ENCODE measurements at places on chromosomes 4 and X.

- H3K27me3 ChIP-seq, result no peaks in the 10 kb centered on the region
- H3K4me3 ChIP-seq, result no peak overlapping the region
- no peak overlapping the region for H3K27ac ChIP-seq
- no peaks in the 10 kb centered on the region for H3K4me1 ChIP-seq
- no peak for DNase-seq
These were observed 79.5 kb downstream of the SPRY1 start for GRCh38 chr4:123476089-123476488.

- H3K4me3 ChIP-seq, result no peak overlapping the region
- H3K4me1 ChIP-seq, result no peaks in the 10 kb centered on the region
- H3K36me3 ChIP-seq, result no peaks in the 10 kb centered on the region
- no peak overlapping the region for H3K27ac ChIP-seq
- H3K27me3 ChIP-seq, result no peaks in the 10 kb centered on the region
- no peak for DNase-seq
These were observed 20.1 kb upstream of the CXCR3 start for GRCh38 chrX:71638409-71638808.

DNA sequence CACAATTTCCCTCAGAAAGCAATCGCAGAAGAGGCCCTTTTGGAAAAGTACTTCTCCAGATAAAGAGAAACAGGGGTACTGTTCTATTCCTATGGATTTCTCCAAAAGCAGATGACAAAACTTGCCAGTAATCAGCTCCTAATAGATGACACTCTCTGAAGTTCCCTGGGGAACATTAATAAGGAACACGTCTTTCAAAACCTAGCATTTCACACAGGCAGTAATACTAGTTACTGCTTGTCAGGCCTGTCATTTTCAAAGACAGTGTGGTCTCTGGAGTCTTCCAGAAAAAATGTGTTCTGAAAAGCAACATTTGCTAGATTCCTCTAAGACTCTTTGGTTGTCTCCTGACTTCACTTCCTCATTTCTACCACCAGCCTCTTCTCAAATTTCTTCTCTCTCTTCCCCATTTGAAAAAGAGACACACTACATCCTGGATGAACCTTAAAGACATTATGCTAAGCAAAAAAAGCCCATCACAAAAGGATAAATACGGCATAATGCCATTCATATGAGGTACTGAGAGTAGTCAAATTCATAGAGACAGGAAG is 47.3 kb downstream of the CHRDL1 start:
- no peak overlapping the region for H3K27ac ChIP-seq
- no peaks in the 10 kb centered on the region for H3K27me3 ChIP-seq
- H3K4me1 ChIP-seq, result no peaks in the 10 kb centered on the region
- H3K4me3 ChIP-seq, result no peak overlapping the region

GRCh38 chr4:110799211-110799610 is 176.3 kb upstream of the PITX2 start:
- no peaks in the 10 kb centered on the region for H3K27me3 ChIP-seq
- H3K27ac ChIP-seq, result no peak overlapping the region
- DNase-seq, result no peak

GRCh38 chrX:100743009-100743607 is 11.2 kb upstream of the SYTL4 start:
- no peak overlapping the region for H3K27ac ChIP-seq
- DNase-seq, result no peak
- H3K4me1 ChIP-seq, result no peaks in the 10 kb centered on the region
- no peaks in the 10 kb centered on the region for H3K36me3 ChIP-seq
- no peak overlapping the region for H3K4me3 ChIP-seq

GRCh38 chr4:21795091-21795490 is 153.5 kb downstream of the KCNIP4 start:
- no peaks in the 10 kb centered on the region for H3K4me1 ChIP-seq
- H3K36me3 ChIP-seq, result no peaks in the 10 kb centered on the region
- no peak overlapping the region for H3K27ac ChIP-seq
- no peaks in the 10 kb centered on the region for H3K27me3 ChIP-seq
- H3K4me3 ChIP-seq, result no peak overlapping the region
- no peak for DNase-seq

DNA sequence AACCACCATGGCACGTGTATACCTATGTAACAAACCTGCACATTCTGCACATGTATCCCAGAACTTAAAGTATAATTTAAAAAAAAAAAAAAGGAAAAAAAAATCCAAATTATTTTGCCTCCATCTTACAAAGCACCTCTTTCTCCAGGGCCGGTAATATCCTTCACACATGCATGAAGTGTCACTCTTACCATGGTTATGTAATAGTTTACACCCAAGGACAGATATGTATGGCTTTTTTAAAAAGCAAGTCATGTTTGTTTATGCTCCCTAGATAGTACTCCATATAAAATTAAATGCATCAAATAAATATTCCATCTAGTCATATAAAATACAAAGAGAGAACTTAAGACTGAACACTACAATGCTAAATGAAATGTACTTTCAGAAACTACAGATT is 22.5 kb downstream of the CHIC2 start:
- H3K27ac ChIP-seq, result no peak overlapping the region
- H3K4me1 ChIP-seq, result no peaks in the 10 kb centered on the region
- DNase-seq, result no peak
- no peak overlapping the region for H3K4me3 ChIP-seq
- H3K27me3 ChIP-seq, result no peaks in the 10 kb centered on the region

GRCh38 chr4:157957905-157958304 is 214.9 kb downstream of the GASK1B start:
- H3K27ac ChIP-seq, result no peak overlapping the region
- H3K4me3 ChIP-seq, result no peak overlapping the region
- H3K4me1 ChIP-seq, result no peaks in the 10 kb centered on the region

DNA sequence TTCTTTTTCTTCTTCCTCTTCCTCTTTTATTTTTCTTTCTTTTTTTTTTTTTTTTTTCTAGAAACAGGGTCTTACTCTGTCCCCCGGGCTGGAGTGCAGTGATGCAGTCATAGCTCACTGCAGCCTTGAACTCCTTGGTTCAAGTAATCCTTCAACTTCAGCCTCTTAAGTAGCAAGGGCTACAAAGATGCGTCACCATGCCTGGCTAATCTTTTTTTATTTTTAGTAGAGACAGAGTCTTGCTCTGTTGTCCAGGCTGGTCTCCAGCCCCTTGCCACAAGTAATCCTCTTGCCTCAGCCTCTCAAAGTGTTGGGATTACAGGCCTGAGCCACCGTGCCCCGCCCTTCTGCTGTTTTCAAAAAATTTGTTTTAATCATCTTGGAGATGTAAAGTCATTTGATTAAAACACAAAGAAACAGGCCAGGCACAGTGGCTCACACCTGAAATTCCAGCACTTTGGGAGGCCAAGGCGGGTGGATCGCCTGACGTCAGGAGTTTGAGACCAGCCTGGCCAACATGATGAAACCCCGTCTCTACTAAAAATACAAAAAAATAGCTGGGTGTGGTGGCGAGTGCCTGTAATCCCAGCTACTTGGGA is 28.1 kb downstream of the SYNPO2 start:
- H3K4me3 ChIP-seq, result no peak overlapping the region
- no peaks in the 10 kb centered on the region for H3K4me1 ChIP-seq
- H3K36me3 ChIP-seq, result no peaks in the 10 kb centered on the region
- no peak overlapping the region for H3K27ac ChIP-seq

- no peak for DNase-seq
- no peaks in the 10 kb centered on the region for H3K4me1 ChIP-seq
- no peak overlapping the region for H3K27ac ChIP-seq
- H3K4me3 ChIP-seq, result no peak overlapping the region
These were observed 112.0 kb downstream of the VEGFC start for GRCh38 chr4:176680668-176681180.

DNA sequence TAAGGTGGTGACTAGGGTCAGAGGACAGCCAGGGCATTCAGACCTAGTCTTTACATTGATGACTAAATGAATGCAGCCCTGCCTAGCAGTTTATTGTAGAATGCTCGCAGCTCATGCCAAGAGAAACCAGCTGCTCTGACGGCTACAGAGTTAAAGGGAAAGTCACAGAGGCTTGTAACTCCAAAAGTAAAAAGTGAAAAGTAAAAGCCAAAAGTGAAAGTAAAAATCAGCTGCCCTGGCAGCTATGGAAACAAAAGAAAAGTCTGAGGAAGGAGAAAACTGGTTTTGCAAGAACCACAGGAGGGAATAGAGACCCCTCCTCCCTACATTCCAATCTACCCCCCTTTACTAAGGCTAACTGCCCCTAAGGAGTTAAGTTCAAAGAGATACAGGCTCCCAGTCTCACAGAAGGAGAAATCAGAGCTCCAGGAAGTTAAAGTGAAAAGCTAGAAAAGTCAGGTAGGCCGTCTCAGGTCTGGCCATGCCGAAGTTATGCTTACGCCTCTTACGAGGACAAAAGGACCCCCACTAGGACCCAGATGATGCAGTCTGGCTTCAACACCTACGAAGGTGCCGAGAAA is 6.0 kb downstream of the GAGE10 start:
- DNase-seq, result peak; percentile 27
- no peaks in the 10 kb centered on the region for H3K27me3 ChIP-seq
- H3K27ac ChIP-seq, result peak overlapping the region; percentile 42
- H3K4me3 ChIP-seq, result peak overlapping the region; percentile 16
- no peaks in the 10 kb centered on the region for H3K4me1 ChIP-seq

DNA sequence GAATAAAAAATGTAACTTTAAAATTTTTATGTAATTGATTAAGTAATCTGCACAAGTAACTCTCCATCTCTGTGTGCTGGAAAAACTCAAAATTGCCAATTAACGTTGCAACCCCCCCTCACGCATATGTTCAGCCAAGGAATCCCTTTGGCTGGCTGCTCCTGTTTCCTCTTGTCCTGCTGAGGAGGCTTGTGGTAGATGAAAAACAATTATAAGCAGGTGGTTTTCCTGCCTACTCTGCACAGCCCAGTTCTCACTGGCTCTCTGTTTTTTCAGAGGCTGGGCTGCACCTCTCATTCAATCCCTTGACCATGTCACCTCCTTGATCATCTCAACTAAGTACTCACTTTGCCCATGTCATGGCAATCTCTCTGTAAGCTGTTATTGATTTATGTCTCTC is 1068.4 kb downstream of the ARAP2 start:
- no peaks in the 10 kb centered on the region for H3K36me3 ChIP-seq
- no peak overlapping the region for H3K4me3 ChIP-seq
- no peaks in the 10 kb centered on the region for H3K27me3 ChIP-seq
- no peaks in the 10 kb centered on the region for H3K4me1 ChIP-seq

DNA sequence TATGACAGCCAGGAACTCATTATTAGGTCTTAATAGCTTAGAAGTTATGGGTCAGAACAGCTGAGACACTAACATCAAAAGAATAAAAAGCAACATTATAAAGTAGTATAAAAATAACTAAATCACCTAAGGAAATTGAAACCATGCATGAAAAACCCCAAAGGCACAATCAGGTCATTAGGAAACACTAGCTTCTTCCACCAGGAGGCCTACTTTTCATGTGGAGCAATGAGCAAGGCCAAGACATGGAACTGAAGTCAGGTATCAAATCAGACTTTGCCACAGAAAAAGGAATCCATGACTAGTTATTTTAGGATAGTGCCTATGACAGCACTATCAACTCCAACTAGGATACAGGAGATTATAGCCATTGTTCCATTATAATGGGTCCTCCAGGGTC is 7.9 kb downstream of the HUWE1 start:
- H3K27me3 ChIP-seq, result no peaks in the 10 kb centered on the region
- H3K36me3 ChIP-seq, result no peaks in the 10 kb centered on the region
- DNase-seq, result no peak
- no peaks in the 10 kb centered on the region for H3K4me1 ChIP-seq
- no peak overlapping the region for H3K4me3 ChIP-seq

GRCh38 chr4:23737571-23737970 is 152.3 kb downstream of the PPARGC1A start:
- no peaks in the 10 kb centered on the region for H3K4me1 ChIP-seq
- no peaks in the 10 kb centered on the region for H3K27me3 ChIP-seq
- H3K36me3 ChIP-seq, result no peaks in the 10 kb centered on the region
- H3K27ac ChIP-seq, result no peak overlapping the region
- DNase-seq, result no peak

DNA sequence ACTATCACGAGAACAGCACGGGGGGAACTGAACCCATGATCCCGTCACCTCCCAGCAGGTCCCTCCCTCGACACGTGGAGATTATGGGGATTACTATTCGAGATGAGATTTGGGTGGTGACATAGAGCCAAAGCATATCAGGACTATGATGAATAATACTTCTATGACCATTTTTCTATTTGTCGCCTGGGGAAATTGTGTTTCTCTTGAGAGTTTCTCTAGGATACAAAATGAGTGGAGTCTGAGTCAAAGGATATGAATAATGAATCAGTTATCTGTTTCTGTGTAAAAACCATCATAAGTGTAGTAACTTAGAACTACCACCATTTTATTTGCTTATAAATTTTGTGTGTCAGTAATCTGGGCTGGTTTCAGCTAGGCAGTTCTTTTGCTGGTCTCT is 533.0 kb upstream of the ARX start:
- no peak overlapping the region for H3K4me3 ChIP-seq
- no peak overlapping the region for H3K27ac ChIP-seq
- no peaks in the 10 kb centered on the region for H3K27me3 ChIP-seq
- DNase-seq, result no peak
- H3K36me3 ChIP-seq, result no peaks in the 10 kb centered on the region

- no peak overlapping the region for H3K4me3 ChIP-seq
- H3K27ac ChIP-seq, result no peak overlapping the region
- no peaks in the 10 kb centered on the region for H3K27me3 ChIP-seq
These were observed 92.5 kb downstream of the AREG start for GRCh38 chr4:74537459-74537858.

GRCh38 chrX:83916525-83916924 is 55.6 kb downstream of the CYLC1 start:
- H3K4me1 ChIP-seq, result no peaks in the 10 kb centered on the region
- H3K36me3 ChIP-seq, result no peaks in the 10 kb centered on the region
- no peaks in the 10 kb centered on the region for H3K27me3 ChIP-seq
- no peak overlapping the region for H3K27ac ChIP-seq

GRCh38 chr4:12958436-12958835 is 525.7 kb downstream of the RAB28 start:
- no peak overlapping the region for H3K4me3 ChIP-seq
- H3K4me1 ChIP-seq, result no peaks in the 10 kb centered on the region
- no peak for DNase-seq
- no peak overlapping the region for H3K27ac ChIP-seq
- H3K36me3 ChIP-seq, result no peaks in the 10 kb centered on the region
- no peaks in the 10 kb centered on the region for H3K27me3 ChIP-seq

- no peaks in the 10 kb centered on the region for H3K27me3 ChIP-seq
- no peak for DNase-seq
- no peaks in the 10 kb centered on the region for H3K36me3 ChIP-seq
- no peak overlapping the region for H3K4me3 ChIP-seq
These were observed 12.2 kb downstream of the RGS12 start for GRCh38 chr4:3304831-3305609.

GRCh38 chrX:147847999-147848398 is 63.7 kb upstream of the FMR1 start:
- H3K36me3 ChIP-seq, result no peaks in the 10 kb centered on the region
- H3K4me1 ChIP-seq, result no peaks in the 10 kb centered on the region
- no peak overlapping the region for H3K27ac ChIP-seq
- no peak overlapping the region for H3K4me3 ChIP-seq

GRCh38 chr4:142021761-142022160 is 385.4 kb downstream of the IL15 start:
- H3K4me3 ChIP-seq, result no peak overlapping the region
- no peaks in the 10 kb centered on the region for H3K4me1 ChIP-seq
- H3K36me3 ChIP-seq, result no peaks in the 10 kb centered on the region
- no peak for DNase-seq

GRCh38 chr4:38050560-38051350 is 90.6 kb downstream of the PTTG2 start:
- no peaks in the 10 kb centered on the region for H3K4me1 ChIP-seq
- no peaks in the 10 kb centered on the region for H3K36me3 ChIP-seq
- peak overlapping the region; percentile 4 for H3K27ac ChIP-seq
- no peak for DNase-seq
- no peaks in the 10 kb centered on the region for H3K27me3 ChIP-seq

Data from colonic mucosa (tissue), 4 donors.